ENCODE measurements at places on chromosomes 7 and 10. TPM values are rescaled to one million over a fixed set of nuclear protein-coding genes. Genes with fewer than 3 reads are reported as not detected.

Gene STAM
- polyA plus RNA-seq, result 26.0 TPM

- no peak for DNase-seq
Measured at GRCh38 chr10:27687743-27688142, 57.9 kb downstream of the MKX start.

GRCh38 chr7:91243591-91244301 is 20.5 kb upstream of the FZD1 start:
- no peak for DNase-seq

DNA sequence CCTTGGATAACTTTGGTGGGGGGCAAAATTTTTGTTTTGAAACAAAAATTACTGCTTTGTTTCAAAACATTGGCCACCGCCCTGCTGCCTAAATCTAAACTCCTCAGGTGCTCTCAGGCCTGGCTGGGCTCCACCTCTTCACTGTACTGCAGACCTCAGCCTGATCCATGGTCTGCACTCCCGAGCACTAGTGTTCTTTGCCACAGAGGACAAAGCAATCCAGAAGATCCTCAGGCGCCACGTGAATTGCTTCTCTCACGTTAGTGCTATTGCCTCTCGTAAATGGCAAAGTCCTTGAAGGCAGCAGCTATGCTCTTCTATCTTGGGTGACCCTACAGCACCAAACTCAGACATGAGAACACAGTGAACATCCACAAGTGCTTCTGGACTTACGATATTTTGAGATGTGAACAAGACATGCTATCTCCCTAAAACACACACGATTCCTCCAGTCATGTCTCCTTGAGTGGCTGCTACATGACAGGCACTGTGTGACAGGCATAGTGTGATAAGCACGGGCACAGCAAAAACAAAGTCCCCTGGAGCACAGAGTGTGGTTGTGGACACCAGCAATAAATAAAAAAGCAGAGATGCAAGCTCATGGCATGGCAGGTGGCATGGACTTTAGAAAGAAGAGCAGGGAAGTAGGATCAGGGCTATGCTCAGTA is 582.1 kb upstream of the DPP6 start:
- DNase-seq, result no peak

Gene MYH16
- polyA plus RNA-seq, result 0.39 TPM

- no peak for DNase-seq
Measured at GRCh38 chr10:24313283-24313682, 104.3 kb downstream of the KIAA1217 start.

Gene GJD4
- not detected for polyA plus RNA-seq

Gene SEMA3D
- polyA plus RNA-seq, result 41.8 TPM

DNA sequence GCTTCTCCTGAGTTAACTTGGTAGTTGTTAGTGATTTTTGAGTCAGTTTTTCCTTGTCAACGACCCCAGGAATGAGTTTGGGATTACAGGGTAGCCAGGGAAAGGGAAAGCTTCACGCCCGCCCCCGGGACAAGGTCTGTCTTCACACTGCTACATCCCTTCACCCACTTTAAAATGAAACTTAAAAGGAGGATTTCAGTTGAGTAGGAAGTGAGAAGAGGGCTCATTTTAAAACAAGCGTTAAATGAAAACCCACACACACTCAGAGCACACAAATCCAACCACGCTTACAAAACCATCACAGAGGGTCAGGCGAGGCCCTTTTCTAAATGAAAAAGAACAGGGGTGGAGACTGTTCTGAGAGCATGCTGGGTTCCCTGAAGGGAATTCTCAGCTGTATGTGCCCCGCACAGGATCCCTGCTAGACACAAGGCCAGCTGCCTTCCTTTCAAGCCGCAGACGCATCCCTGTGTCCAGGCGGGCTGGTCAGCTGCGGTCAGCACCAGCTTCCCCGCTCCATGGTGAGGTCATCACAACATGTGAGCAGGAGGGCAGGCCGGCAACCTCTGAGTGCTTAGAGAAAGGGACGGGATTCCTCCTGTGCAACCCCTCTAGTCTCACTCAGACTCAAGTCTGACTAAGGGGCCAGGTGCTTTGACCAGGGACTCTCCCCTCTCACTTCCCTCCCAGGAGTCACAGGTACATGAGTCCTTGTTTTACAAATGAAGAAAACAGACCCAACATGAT is 111.8 kb downstream of the EGFR start:
- no peak for DNase-seq

DNA sequence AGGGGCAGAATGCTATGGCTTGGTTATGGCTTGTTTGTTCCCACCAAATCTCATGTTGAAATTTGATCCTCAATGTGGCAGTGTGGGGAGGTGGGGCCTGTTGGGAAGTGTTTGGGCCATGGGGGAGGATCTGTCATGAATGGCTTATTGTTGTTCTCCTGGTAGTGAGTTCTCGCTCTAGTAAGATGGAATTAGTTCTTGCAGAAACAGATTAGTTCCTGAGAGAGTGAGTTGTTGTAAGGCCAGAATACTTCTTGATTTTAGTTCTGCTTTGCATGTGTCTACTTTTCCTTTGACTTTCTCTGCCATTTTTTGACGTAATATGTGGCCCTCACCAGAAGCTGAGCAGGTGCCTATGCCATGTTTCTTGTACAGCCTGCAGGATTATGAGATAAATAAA is 188.2 kb downstream of the KIF20B start:
- no peak for DNase-seq

DNA sequence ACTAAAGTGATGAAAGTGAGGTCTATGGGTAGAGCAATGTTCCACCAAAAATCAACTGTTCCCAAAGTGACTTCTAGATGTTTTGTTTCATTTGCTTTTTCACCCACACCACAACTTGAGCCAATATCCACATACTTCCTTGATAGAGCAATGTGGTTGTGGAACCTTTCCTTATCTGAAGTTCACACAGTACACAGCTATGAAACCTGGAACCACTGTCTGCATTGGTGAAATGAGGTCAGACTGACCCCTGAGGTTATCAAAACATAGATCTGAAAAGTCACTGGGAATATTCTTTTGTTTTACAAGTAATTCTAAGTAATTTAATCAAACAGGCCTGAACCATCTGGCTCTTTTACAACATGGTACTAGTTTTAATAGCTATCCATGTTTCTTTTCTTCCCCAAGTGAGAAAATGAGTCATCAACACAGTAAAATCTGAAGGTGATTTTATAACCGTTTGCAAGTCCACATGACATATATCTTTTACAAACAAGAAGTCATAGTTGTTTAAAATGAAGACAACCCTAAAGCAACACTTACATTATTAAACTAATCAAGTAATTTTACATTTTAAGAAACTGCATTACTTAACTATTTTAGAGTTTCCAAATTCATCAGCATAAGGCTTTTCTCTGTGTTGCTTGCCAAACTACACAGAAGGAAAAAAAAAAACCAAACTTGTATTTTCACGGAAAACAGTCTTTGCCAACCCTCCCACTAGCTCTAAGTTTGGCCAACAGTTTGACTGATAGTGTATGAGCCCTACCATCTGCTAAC is 80.3 kb downstream of the LRRC17 start:
- DNase-seq, result peak; percentile 48

DNA sequence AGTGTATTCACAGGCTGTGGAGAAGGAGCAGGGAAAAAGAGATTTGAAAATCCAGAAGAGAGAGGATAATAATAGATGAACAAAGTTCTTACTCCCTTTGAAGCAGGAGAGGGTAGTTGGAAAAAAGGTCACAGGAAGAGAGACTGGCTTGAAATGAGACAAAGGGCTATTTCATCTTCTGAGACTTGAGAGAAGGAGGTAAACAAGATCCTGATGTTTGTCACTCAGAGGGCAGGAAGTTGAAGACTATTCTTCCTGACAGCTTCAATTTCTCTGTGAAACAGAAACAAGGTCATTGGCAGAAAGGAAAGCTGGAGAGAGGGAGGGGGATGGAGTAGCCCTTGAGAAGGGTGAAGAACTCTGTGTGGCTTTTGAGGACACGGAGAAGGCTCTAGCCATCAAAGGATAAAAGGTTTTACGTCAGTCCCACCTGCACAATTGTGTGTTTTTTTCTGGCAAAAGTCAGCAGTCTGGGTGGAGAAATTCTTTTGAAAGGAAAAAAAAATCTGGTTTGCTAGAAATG is 216.1 kb upstream of the STEAP4 start:
- no peak for DNase-seq

Gene DIP2C
- 24.8 TPM for polyA plus RNA-seq

- DNase-seq, result no peak
Measured at GRCh38 chr10:110865809-110866482, 5.8 kb upstream of the PDCD4 start.

DNA sequence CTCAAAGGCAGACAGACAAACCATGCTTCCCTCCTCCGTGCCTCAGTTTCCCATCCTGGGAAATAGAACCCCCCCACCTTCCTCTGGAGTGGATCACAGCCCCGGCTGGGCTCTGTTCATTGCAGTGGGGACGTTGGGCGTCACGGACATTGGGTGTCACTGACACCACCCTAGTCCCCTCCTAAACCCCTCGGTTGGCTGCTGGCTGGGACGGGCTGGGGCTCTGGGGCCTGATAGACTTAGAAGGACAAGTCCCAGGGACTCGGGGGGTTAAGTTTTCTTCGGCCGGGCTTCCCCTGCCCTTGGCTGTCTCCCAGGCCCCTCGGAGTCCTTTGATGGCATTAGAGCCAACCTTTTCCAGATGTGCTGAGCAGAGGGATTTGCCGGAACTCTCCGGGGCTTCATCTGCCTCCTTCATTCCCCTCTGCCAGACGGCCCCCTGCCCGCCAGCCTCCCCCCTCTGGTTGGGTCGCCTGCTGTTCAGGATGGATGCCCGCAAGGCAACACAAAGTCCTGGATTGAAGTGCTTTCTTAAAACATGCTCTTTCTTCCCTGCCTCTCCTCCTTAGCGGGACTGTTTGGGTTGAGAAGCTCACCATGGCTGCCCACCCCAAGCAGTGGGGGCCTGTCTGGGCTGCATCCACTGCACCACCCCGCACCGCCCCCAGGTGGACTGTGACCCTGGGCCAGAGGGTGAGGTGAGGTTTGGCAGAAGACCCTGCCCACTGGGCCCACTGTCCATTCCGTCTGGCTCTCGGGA is 73.0 kb downstream of the COL26A1 start:
- no peak for DNase-seq

GRCh38 chr10:129105266-129105665 is 361.8 kb upstream of the MGMT start:
- DNase-seq, result no peak

Gene STK31
- 0.41 TPM for polyA plus RNA-seq

GRCh38 chr7:32564542-32564941 is 69.3 kb downstream of the AVL9 start:
- DNase-seq, result peak; percentile 54

Gene SFTPA1
- 0.04 TPM for polyA plus RNA-seq

Gene FLNC
- polyA plus RNA-seq, result 15.8 TPM

Gene SFRP4
- 2.1 TPM for polyA plus RNA-seq

Gene TRIM50
- 0.38 TPM for polyA plus RNA-seq

Gene KLLN
- polyA plus RNA-seq, result 1.5 TPM

Gene PLCE1
- polyA plus RNA-seq, result 29.4 TPM

Gene ABCC2
- polyA plus RNA-seq, result 14.3 TPM

- no peak for DNase-seq
Measured at GRCh38 chr10:110898391-110898790, 20.6 kb downstream of the BBIP1 start.

Gene CHST3
- 16.3 TPM for polyA plus RNA-seq

DNA sequence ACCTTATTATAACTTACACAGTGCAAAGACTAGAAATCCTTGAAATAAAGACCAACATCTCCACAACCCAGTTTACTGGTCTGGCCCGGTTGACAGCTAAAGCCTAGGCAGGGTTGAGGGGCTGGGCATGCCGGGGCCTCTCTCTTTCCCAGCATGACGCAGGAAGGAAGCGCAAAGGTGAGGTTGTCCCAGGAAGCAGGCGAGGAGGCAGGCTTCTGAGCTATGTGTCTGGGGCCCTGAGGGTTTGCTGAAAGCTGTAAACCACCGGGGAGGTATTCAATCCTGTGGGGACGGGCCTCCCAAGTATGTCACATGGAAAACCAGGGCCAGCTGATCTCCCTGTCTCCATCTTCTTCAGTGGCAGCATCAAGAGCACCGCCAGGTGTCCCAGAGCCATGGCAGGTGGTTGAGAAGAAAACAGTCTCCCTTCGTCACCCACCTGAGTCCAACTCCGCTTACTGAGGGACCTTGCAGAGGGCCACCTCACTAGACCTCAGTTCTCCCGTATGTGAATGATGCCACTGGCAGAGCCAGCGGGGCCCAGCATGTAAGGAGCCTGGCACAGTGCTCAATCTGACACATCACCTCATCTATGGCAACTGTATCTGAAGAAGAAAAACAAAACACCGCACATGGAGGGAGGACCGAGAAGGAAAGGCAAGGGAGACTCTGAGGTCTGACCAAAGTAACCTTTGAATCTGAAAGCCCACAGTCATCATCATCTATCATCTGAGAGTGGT is 49.5 kb downstream of the FAM53B start:
- DNase-seq, result no peak

Gene PIK3AP1
- 4.4 TPM for polyA plus RNA-seq

DNA sequence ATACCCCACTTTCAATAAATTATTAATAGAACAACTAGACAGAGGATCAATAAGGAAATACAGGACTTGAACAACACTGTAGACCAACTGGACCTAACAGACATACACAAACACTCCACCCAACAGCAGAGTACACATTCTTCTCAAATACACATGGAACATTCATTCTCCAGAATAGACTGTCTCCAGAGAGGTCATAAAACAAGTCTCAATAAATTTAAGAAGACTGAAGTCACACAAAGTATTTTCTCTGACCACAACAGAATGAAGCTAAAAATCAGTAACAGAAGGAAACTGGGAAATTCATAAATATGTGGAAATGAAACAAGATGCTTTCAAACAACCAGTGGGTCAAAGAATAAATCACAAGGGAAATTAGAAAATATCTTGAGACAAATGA is 119.8 kb downstream of the SMURF1 start:
- DNase-seq, result no peak

DNA sequence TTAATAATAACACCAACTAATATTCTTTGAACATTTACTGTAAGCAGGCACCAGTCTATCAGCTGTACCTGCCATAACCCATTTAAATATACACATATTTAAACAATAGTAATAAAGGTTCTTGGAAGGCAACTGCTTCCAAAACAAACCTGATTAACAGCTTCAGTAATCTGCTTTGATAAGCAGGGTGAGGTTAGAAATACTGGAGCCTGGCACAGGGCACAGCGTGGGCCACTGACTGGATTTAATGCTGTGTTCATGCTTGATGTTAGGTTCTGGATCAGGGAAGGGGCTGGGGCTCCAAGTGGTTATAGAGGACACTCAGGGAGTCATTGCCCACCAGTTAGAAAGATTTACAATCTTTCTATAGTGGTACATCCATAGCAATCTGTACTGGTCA is 10.9 kb upstream of the C10orf120 start:
- no peak for DNase-seq

GRCh38 chr10:43322769-43323168 is 48.7 kb upstream of the FXYD4 start:
- DNase-seq, result peak; percentile 94

DNA sequence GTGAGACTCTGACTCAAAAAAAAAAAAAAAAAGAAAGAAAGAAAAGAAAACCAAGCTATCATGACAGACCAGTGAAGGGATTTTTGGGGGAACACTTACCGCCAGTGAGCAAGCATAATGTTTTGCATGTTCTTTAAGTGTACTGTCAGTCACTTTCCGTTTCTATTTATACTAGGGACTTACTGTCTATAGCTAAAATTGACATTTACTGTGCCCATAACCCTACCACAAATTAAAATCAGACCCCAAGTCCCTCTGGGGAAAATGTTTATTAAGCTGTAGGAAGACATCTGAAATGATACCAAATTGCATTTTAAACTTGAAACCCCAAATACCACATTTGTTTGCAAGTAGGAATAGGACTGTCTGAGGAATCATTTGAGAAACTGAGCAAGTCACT is 252.8 kb downstream of the TRIL start:
- DNase-seq, result no peak
